ENCODE measurements at places on chromosomes 1 and 21.

- DNase-seq: no peak
These were observed 51.0 kb downstream of the SGIP1 start for GRCh38 chr1:66585002-66585401.

DNA sequence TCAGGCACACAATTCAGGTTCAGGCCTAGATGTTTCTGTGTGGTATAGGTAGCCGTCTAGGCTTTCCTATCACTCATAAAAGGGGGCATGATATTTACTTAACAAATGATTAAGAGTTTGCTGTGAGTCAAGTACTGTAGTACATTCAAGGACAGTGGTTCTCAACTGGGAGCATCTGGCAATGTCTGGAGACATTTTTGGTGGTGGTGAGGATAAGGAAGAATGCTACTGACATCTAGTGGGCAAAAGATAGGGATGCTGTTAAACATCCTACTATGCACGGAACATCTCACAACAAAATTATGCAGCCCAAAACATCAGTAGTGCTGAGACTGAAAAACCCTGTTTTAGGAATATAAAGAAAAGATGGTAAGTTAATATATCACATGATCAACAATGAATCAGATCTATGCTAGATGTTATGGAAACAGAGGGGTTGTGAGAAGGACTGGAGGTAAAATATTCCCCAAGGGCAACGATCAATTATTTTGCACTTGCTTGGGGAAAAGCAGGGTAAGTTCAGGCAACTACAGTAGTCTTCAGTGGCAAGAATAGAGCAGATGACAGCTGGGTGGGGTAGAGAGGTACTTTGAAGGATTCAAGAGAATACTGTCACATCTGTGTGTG, 4.9 kb downstream of the DNTTIP2 start:
- peak; percentile 21 for DNase-seq

DNA sequence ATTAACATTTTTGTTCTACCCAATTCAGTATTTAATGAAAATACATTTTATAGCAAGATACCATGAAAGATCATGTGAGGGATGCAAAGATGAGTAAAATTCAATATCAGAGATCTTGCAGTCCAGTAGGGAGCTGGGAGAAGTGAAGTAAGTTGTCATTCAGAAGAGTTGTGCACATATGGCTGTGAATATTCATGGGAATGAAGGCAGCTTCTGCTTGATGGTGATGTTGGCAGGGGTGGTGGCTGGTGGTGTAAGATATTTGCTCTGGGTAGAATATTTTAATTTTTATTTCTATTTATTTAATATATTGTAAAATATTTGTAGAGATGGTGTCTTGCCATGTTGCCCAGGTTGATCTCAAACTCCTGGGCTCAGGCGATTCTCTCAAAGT, 72.0 kb upstream of the GCLM start:
- DNase-seq: no peak

DNA sequence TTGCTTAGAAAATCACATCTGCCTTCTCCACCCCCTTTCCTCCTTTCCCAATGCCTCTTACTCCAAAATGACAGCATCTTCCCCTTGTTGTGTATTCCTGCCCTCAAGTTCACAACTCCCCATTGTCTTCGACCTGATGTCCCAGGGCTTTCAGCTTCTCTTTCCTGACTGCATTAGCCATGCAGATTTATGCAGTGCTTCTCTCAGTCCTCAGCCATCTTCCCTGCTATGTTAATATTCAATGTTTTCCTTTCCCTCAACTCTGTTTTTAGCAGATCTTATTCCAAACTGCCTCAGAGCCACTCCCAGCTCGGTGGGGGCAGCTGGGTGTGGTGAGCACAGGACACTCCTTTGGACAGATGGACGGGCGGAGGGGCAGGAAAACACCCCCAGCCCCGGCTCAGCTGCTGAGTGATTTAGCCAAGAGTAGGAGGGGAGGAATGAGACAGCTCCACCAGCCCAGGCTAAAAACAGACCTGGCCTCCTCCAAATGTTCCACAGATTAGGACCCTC, 71.0 kb downstream of the CD2 start:
- no peak for DNase-seq

- DNase-seq: no peak
These were observed 12.9 kb downstream of the PPIE start for GRCh38 chr1:39751595-39751994.

- no peak for DNase-seq
These were observed 18.5 kb downstream of the DONSON start for GRCh38 chr21:33569991-33570390.

GRCh38 chr1:57401671-57402070, 22.2 kb downstream of the DAB1 start:
- DNase-seq: no peak

DNA sequence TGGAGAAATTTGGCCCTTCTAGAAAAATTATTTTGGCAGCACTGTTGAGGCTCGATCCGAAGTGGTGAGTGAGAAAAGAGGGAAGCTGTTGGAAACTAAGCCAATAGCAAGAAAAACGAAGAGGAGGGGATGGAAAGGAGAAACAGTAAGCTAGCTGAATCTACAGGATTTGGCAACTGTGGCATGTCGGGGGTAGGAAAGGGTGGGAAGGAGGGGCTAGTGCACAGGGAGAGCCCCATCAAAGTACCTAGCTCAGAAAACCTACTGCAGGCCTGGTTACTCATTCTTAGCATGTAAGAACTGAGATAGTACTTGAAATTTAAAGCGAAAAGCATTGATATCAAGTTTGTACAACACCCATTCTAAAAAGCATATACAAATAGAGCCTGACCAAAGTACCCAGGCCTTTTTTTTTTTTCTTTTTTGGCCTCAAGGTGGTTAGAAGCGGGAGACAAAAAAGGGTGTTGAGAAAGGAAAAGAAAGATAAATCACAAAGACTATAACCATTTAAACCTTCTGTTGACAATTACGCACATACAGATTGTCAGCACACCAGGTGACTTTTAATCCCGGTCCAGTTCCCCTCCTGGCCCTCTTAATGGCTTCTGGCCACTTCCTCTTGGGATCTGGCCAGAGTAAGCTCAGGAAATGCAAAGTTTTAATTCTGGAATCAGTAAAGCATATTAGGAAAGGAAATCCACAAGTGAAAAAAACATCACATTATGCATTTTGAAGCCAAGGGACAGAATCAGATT, 50.4 kb downstream of the SLC16A1 start:
- no peak for DNase-seq

DNA sequence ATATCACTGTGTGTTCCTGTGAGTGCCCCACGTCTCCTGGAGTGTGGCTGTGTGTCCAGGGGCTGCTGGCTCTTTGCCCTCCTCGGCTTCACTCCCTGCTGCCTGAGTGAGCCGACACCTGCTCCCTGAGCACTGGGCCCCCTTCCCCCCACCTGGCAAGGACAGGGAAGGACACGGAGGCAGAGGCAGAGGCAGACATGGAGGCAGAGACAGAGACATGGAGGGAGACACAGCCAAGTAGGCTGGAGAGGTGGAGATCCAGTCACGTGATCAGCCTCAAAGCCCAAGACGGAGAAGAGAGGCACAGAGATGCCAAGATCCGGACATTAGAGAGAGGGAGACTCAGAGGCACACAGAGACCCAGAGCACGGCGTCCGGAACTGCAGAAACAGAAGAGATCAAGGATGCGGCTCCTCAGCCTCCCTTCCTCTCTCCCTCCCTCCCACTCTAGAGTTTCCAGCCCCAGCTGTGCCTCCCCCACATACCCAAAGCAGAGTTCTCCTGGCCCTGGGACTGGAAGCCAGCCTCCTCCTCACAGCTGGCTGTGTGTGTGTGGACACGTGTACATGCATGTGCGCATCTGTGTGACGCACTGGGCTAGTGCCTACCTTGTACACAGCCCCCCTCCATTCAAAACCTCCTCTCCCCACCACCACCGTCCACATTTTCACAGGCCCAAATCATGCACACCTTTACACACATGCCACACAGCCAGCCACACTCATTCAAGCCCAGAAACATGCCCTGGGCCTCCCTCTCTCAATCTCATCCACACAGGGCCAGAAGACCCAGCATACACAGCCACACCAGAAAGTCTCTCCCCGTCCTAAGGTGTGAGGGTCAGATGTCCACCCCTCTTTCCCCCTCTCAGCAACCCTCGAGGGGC, 39.1 kb upstream of the WASF2 start:
- peak; percentile 68 for DNase-seq

GRCh38 chr1:5720484-5720883, 271.7 kb downstream of the NPHP4 start:
- DNase-seq: no peak

DNA sequence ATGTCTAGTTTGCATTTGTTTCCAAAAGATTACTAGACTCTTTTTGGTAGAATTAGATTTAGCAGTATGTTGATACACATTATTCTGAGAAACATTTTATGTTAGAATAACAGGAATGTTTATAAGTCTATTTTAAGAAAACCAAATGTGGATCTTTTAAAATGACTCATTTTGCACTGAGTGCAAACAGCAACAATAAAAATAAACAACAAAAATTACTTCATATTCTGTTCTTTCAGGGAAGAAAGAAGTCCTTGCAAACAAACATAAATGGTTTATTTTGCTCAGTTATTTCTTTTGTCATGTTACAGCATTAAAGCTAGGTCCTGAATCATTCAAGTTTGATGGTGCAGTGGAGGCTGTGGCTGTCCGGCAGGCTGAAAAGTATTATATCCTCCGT, 106.8 kb upstream of the TENT5C start:
- no peak for DNase-seq

- DNase-seq: no peak
These were observed 1.8 kb upstream of the CSTB start for GRCh38 chr21:43777953-43778352.

GRCh38 chr1:28591708-28592320, at the start of gene RAB42:
Gene RAB42, plus strand, starts transcription at chr1:28592265. Its CDS starts 247 bp downstream, at chr1:28592512.
- DNase-seq: no peak

DNA sequence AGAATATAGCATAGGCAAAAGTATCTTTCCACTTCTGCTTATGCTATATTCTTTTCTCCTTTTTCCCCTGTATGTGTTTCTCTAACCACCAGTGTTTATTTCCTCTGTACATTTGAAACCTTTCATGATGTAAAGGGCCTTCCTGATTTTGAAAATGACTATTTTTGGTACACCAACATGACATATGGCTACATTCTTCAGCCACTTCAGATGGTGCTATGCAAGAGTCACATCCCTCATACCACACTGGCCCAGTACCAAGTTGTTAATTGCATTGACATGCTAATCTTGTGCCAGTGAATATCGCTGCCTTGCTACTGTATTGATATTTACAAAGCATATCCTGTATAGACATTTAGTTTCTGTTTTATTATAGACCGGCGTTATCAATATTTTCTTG, 408.7 kb downstream of the NCAM2 start:
- DNase-seq: no peak

DNA sequence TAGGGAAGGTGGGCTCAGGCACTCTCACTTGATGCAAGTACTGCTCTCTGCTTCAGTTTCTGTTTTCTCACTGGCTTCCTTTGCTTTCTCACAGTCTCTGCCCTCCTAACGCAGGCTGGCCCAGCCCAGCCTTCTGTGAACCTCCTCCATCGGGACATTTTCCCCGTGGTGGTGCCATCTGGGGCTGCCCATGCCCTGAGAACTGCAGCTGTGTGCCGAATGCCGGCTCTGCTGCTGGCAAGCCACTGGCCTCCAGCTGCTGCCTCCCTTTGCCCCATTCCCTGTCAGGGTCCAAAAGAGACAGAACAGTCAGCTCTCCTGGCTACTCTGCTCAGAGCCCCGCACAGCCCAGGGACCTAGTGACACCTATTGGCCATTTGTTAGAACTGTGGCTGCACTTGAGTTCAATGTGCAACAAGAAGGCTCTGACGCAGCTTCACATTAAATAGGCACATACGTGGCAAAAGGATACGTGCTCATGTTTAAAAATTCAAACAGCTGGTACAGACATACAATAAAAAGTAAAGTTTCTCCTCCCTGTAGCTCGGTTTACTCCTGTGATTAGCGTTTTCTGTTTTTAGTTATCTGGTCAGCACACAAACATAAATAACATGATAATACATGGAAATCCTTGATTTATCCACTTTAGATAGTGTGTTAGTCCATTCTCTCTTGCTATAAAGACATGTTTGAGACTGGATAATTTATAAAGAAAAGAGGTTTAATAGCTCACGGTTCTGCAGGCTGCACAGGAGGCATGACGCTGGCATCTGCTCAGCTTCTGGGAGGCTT, 46.6 kb downstream of the FCRL5 start:
- peak; percentile 23 for DNase-seq

DNA sequence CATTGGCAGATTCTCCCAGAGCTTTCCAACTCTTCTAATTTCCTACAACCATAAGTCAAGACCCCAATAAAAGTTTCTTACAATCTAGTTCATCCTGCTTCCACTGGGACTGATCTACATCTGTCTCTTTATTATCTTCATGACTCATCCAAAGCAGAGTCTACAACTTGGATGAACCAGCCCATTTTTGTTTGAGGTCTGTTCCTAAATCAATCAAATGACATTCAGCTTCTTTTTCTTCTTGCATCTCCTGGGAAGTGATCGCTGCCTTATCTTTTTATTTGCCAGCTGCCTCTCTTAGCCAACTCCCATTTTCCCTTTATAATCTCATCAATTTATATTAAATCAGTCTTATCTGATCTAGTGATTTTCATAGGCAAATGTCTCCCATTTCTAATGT, 105.6 kb downstream of the ERG start:
- no peak for DNase-seq

DNA sequence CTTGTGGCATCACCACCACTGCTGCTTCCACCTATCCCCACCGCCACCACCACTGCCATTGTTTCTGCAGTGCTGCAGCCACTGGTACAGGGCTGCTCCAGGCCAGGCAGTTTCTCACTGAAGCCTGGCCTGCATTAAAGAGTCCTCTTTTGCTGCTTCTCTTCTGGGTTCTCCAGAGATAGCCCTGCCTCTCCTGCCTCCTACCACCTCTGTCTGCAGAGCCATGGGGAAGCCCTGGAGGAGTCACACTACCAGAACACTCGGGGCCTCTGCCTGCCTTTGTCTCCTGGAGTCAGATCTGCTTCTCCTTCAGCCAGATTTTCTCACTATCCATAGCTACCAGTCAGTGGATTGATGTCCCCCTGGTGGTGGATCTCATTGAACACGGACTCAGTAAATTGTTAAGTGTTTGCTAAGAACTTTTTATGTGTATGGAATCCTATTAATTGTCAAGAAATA, 37.7 kb upstream of the DDAH1 start:
- peak; percentile 12 for DNase-seq

- DNase-seq: no peak
These were observed 88.3 kb downstream of the SMYD3 start for GRCh38 chr1:246418565-246419312.

- no peak for DNase-seq
These were observed 33.0 kb downstream of the AK4 start for GRCh38 chr1:65180977-65181376.

GRCh38 chr1:54833121-54833520, 32.0 kb upstream of the TTC22 start:
- no peak for DNase-seq

- no peak for DNase-seq
These were observed 209.0 kb downstream of the AMY1C start for GRCh38 chr1:103958699-103959098.

- DNase-seq: no peak
These were observed 69.3 kb upstream of the CASZ1 start for GRCh38 chr1:10865518-10866320.

DNA sequence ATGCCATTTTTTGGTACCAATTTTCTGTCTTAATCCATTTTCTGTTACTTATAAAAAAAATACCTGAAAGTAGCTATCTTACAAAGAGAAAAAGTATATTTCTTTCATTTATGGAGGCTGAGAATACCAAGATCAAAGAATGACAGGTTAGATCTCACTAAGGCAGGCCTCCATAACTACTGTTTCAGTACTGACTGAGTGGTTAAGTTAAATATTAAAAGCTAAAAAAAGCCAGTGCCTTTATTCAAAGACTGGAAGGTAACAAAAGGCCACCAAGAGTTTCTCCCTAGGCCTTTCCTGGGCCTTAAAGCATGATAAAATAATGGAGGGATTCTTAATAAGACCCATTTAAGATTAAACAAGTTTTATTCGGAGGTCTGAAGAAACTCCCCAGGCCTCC, 687.7 kb upstream of the ADGRL4 start:
- no peak for DNase-seq
